ENCODE measurements at places on chromosomes 2 and 18.

- no peak for DNase-seq
Measured at GRCh38 chr2:226772389-226773179, 27.0 kb downstream of the IRS1 start.

- no peak for DNase-seq
Measured at GRCh38 chr2:62464221-62465007, 41.6 kb downstream of the TMEM17 start.

GRCh38 chr2:218648088-218648786 lies 11.2 kb downstream of the ZNF142 start:
- DNase-seq, result peak; percentile 64

DNA sequence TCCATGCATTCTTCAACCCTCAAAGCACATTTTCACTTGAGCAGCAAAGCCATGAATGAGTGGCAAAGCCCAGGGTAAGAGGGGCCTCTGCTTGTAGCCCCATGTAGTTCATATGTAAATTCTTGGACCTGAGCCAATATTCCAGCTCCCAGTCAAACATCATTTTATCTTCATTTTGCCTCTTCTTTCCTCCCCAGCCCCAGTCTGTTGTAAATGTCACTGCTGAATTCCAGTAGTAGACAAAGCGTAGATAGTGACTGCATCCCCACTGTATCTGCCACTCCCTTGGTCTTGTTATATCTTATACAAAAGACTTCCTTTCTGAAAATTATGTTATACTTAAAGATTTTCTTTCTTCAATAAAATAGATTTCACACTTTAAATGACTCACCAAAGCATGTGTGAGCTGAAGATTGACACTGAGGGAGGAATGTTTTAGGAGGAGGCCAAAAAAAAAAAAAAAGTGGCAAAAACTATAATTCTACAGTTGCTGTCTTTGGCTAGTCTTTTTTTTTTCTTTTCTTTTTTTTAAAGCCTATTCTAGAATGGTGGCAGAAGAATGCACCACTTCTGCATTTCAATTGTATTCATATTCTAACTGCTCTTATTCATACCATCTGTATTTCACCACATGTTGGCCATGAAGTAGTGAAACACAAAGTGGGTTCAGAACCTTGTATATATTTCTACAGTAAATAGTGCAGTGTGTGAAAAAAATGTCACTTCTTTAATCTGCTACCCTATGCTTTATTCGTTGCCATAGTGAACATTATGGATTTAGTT lies 306.1 kb downstream of the CPS1 start:
- DNase-seq, result no peak

DNA sequence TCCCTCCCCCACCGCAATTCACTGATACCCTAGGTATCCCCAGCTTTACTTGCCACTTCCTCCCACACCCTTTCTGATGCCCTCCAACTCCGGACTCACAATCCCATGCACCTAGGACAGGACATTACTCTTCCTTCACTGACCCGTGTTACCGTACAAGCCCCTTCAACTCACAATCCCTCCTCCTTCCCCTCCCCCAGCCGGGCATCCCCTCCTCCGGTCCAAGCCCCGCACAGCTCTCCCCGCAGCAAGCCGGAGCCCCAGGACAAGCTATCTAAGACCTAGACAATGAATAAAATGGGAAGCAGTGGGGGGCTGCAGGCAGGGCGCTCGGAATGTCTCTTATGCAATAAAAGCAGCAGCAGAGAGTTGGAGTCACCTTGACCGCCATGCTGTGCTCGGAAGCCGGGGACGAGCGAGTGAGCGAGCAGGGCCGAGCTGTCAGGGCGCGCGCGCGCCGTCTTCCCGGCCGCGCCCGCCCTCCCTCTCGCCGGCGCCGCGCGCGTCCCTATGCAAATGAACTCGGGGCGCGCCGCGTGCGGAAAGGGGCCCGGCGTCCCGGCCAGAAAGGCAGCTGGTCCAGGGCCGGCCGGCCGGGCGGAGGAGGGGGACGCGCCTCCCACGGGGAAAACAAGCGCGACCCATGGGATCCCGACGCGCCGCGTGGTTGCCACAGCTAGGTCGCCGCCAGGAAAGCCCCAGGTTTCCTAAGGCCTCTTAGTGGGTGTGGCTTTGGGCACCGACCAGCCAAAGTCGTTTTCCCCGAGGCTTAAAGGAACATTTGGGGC lies at the start of gene SLC25A12:
TSS of gene SLC25A12 (minus strand) at position 421 of the 788 bp plus-strand sequence. CDS start at position 391, 30 bp downstream.
- DNase-seq, result peak; percentile 81

DNA sequence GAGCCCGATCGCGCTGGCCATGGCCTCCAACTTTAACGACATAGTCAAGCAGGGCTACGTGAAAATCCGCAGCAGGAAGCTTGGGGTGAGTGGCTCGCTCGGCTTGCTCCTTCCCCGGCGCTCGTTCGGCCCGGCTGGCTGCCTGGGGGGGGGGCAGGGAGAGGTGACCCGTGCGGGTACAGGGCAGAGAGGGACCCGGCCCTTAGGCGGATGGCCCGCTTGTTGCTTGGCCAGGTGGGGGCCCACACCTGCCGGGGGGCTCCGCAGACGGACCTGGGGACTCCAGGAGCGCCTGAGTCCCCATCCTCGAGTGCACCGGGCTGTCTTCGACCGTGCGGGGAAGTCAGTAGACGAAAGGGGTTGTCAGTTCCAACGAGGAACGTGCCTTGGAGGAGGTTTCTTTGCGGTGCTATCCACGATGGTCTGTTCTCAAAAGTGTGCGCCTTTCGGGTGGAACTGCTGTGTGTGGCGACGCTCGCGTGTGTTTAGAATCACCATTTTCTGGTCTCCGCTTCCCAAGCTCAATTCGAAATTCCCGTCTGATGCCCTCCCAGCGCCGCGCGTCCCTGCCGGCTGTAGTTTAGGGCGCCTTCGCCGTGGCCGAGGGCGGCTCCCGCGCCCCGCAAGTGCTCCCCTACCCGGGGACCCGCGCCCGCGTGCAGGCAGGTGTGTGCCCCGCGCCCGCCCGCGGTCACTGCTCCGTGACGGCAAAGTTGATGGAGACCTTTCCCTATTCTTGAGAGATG lies 711 bp downstream of the DOK6 start:
- peak; percentile 3 for DNase-seq

All from EL (cell line).